Tongue (tissue), 3 donors: ENCODE measurements at places on chromosomes 7 and 10.

DNA sequence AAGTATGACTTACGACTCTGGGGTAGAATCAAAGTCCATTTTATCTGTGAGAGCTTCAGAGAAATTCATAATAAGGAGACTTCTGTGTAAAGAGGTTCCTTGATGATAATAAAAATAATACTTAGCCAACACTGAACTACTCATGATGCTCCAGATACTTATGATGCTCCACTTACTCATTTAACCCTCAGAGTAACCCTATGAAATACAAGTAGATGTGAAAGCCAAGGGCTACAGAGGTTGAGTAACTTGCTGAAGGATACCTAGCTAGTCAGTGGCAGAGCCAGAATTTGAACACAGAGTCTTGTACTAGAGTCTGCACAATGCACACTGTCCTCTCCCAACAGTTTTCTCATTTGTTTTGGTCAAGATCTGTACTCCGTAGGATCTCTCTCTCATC, 89.5 kb downstream of the HECW1 start:
- DNase-seq: no peak

- no peak for DNase-seq
Observed at GRCh38 chr10:11150879-11151415, 133.3 kb downstream of the CELF2 start.

GRCh38 chr7:55548295-55548731, 24.0 kb downstream of the VOPP1 start:
- no peak for DNase-seq

DNA sequence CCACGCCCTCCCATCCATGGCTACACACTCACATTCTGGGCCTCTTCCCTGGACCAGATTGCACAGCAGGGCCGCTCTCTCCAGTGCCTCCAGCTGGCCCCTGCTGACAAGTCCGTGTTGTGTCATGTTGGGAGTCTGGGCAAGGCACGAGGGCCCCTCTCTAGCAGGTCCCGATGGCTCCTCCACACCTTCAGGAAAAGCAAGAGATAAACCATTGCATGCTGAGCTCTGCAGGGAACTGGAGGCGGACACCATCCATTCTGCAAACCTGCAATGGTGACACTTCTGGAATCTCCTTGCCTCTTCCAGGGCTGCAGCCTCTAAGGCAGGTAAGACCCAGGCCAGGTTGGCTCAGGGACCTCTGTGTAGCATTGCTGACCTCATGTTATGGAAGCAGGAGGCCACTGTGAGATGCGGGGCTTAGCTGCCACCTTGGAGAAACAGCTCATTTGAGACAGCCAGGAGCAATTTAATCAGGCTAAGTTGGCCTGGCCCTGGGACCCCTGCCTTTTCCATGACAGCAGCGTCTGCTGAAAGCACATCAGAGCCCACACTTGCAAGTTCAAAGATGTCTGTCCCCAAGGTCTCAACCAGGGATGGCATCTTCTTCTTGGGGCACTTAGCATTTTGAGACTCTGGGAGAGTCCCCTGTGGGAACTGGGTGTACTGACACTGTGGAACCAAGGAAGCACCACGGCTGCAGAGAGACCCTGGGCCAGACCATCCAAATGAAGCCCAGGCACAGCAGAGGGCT, 34.2 kb upstream of the LEP start:
- DNase-seq: no peak

DNA sequence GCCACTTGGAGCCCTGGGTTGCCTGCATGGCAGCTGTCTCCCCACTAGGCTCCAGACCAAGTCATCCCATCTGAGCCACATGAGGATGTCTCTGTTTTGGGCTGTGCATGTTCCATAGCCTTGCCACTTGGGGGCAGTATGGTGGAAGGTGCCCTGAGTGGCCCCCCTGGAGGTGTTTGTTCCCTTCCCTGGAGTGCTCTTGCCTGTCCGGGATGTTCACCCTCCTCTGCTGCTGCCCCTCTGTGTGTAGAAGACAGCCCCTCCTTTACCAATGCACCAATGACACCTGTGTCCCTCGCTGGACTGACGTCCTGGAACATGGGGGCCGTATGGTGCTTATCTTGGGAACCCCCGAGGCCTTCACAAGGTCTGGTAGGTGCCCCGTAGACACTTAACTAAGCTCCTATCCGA, 100.2 kb downstream of the ACTR3B start:
- DNase-seq: no peak
